ENCODE measurements at places on chromosomes 4 and X.

DNA sequence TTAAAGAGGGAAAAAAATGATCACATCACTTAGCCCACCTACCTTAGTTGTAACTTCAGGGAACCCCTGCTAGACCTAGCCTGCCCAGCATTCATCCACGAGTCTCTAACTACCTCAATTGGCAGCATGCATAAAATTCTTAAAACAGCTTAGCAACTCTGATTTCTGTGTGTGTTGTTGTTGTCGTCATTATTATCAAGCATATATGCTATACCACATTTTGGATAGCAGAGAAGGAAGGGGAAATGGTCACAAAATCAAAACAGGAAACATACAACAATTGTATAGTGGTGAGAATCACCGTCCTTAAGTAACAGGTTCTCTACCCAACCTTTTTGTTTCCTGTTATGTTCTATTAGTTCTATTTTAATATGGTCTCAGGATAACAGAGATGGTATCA is 2.7 kb upstream of the ACOT9 start:
- DNase-seq, result no peak

DNA sequence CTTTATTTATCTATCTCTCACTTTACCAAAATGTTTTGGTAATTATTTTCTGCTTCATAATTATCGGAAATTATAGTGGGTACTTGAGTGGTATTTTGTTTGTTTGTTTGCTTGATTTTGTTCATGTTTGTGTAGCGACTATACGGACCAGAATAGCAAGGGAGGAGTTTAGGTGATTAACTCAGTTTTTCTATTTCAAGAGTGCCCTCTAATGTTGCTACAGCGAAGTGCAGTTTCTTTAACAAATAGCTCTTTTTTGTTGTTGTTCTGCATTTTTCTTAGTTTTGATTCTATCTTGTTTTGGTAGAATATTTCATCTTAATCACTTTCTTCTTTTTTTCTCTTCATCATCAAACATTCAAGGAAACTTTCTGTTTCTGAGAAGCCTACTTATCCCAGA is 40.8 kb upstream of the QRFPR start:
- DNase-seq, result no peak

DNA sequence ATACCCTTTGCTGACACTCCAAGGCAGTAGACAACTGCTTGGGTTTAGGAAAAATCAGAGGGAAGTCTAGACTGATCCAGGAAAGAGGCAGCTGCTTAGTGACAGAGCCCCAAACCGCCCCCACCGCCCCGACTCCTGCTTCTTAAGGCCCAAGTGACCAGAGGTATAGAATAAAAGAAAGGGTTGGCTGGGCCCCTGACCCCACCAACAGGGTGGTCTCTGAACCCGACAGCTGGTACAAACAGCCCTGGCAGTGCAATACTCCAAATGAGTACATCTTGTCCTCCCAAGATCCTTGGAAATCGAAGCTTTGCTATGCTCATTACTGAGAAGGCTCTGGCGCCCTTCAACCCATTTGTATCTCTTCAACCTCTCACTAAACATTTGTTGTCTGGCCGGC is 78.1 kb upstream of the PLAC1 start:
- no peak for DNase-seq

DNA sequence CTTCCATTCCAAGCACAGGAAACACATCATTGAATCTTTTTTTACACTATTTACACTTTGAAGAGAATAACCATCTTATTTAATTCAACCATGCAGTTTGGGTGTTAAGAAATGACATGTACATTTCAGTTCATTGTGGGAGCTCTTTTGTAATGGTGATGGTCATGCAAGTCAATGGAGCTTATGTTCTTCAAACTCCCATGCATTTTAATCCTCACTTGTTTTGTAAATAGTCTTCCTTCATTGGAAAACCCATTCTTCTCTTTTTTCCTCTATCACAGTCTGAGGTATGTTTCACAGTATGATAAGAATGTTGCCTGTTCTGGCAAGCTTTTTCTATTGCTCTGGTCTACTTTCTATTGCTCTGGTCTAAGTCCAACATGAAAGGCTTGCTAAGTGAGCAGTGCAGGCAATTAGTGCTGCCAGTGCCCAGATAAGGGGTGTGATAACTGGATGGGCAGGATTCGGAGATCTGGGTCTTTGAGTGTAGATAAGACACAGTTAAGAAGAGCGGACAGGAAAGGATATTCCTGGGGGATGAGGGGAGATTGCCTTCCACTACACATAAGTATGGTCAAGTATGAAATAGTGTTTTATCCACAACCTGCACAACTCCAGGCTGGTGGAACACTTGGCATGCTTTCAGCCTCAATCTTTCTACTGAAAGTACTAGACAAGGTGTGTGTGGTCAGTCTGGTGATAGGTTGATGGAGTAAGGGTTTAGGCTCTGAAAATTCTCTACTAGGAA is 17.1 kb downstream of the AFP start:
- no peak for DNase-seq

- no peak for DNase-seq
Measured at GRCh38 chr4:181687116-181687515, 556.1 kb upstream of the TENM3 start.

- no peak for DNase-seq
Measured at GRCh38 chrX:19958552-19959486, 32.0 kb downstream of the BCLAF3 start.

DNA sequence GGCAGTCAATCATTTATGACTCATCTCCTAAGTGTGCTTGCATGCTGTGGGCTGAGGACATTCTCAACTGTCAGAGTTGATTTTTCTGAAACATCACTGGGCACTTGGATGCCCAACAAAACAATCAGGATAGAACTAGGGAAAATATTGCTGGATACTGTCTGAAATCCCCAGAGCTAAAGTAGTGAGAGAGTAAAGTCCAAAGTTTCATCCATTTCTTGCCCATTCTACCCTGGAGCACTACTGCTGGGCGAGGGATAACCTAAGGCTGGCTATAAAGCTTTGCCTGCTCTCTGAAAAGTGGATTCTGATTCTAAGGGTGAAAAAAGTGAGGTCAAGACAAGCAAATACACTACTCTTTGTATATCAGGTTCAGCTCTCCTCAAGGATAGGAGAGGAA is 279.6 kb upstream of the EDA2R start:
- no peak for DNase-seq

GRCh38 chr4:86014599-86014998 is 345.3 kb downstream of the MAPK10 start:
- DNase-seq, result no peak

- DNase-seq, result no peak
Measured at GRCh38 chr4:51894059-51894645, 51.2 kb downstream of the DCUN1D4 start.

- no peak for DNase-seq
Measured at GRCh38 chrX:30153881-30154260, 61.5 kb upstream of the MAGEB2 start.

DNA sequence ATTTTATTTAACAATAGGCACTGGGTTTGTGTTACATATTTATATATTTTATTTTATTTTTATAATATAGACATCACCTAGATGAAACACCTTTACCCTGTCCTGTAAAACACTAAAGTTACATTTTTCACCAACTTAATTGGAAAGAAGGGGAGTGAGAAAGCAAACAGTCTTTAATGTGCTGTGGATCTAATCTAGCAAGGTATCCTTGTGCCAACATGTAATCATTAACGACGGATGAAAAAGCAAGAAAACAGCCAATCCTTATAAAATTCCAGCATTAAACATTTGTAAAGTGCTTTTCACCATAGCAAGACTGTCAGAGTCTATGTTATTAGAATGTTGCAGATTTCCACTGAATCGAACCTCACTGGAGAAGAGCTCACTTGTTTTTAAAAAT is 92.7 kb downstream of the HHIP start:
- DNase-seq, result no peak

- peak; percentile 16 for DNase-seq
Measured at GRCh38 chrX:12999422-12999821, 24.5 kb downstream of the TMSB4X start.

- DNase-seq, result no peak
Measured at GRCh38 chr4:107319386-107319785, 283.3 kb upstream of the DKK2 start.

DNA sequence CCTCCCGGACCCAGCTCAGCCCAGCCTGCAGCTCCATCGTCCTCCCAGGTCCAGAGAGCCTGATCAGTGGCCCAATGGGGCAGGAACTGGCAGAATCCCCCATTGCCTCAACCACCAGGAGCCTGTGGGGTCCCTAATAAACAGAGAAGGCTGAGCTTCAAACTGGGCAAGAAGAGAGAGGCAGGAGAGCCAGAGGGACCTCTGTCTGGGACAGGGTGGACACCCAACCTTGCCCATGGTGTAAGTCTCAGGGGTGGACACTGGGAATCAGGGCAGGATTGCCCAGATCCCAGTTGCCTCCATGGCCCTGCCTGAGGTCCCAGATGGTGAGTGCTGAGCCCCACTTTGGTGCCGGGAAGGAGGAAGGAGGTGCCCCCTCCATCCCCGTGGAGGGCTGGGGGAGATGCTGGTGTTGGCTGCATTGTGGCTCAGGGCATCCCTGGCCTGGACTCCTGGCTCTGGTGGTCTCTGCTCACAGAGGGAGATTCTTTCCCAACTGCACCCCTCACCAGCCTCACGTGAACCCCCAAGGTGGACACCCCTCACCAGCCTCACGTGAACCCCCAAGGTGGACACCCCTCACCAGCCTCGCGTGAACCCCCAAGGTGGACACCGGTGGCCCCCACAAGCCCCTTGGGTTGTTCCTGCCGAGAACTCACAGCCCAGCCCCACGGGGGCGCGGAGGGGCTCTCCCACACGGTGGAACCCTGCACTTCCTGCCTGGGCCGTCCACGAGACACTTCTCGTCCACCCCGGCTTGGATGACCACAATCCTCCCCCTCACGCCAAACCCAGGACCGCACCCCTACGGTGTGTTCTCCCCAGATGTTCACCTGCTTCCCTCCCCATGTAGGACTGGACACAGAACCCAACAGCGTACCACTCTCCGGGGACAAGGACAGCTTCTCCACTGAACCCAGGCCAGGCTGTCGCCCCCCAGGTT is 5.4 kb downstream of the CPLX1 start:
- no peak for DNase-seq

DNA sequence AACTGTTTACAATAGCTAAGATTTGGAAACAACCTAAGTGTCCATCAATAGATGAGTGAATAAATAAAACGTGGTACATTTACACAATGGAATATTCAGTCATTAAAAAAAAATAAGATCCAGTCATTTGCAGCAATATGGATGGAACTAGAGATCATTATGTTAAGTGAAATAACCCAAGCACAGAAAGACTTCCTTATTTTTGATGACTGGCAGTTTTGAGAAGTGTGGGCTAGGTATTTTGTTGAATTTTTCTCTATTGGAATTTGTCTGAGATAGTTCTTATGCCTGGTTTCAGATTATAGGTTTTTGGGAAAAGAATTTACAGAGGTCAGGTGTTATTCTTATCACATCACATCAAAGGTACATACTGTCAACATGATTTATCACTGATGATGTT is 293.8 kb upstream of the ARSJ start:
- no peak for DNase-seq

DNA sequence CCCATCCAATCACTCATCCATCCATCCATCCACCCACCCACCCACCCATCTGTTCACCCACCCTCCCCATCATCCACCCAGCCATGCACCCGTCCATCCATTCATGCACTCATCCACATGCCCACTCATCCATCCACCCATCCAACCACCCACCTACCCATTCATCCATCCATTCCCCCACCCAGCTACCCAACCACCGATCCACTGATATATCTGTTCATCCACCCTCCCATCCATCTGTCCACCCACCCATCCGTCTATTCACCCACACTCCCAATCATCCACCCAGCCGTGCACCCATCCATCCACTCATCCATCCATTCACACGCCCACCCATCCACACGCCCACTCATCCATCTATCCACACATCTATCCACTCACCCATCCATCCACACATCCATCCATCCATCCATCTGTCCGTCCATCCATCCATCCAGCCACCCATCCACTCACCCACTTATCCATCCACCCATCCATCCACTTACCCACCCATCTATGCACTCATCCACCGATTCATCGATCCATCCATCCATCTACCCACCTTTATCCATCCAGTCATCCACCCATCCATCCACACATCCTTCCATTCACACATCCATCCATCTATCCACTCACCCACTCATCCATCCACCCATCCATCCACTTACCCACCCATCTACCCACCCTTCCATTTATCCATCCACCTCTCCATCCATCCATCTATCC is 28.4 kb downstream of the ASMTL start:
- no peak for DNase-seq

DNA sequence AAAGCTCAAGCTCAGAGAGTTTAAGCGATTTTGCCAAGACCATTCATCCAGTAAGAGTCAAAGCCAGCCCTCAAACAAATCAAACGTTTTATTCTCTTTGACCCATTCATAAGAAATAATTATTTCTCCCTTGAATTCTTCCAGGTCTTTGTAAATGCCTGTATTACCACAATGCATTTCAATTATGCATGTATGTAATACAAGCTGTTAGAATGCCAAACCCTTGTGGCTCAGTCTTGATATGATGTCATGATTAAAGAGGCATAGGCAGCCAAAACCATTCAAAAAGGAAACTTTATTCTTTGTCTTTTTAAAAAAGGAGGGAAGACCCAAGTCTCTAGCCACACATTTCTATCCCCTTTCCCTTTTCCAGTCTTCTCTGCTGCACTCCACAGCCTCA is 56.5 kb upstream of the PGM2 start:
- DNase-seq, result no peak

GRCh38 chr4:56082829-56083228 is 134.1 kb downstream of the CEP135 start:
- DNase-seq, result no peak

DNA sequence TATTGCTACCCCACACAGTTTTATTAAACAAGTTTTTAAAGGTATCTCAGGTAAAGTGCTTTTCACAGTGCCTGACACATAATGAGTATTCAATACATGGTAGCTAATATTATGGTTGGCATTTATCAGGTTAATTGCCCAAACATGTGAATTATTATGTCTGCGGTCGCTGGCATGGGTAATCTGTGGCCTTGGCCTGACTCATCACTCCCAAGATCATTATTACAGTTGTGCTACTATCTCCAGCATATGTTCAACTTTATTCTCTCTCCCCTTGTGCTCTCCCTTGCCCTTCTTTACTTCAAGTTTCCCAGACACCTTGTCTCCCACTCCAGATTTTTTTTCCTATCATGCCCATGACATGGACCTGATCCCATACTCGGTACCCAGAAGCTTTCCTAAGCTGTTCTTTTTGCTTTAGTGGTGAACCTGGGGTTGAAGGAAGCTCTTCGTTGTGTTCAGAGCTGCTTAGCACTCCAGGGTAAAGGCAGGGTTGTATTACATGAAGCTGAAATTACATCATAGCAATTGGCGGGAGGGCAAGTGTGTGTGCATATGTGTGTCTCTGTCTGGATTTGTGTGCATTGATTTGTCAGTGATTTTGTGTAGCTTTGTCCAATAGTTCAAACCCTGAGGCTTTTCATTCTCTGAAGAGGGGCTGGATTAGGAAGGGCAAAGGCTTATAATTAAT is 176.5 kb upstream of the NRK start:
- DNase-seq, result no peak

All from activated CD4-positive, alpha-beta T cell treated with anti-CD3 and anti-CD28 coated beads for 1 hour (primary cell).